Body of pancreas (tissue), 4 donors: ENCODE measurements at places on chromosomes 2 and 18. TPM values are rescaled to one million over a fixed set of nuclear protein-coding genes. Genes with fewer than 3 reads are reported as not detected.
A peak's percentile ranks its signal among the peaks of the same experiment; 100 is the strongest.

TCF23 gene
- total RNA-seq = under 0.01 TPM

DBI gene
- 62.8 TPM for total RNA-seq

SFTPB gene
- total RNA-seq = not detected

LOXL3 gene
- total RNA-seq = 3.1 TPM

DOK6 gene
- under 0.01 TPM for total RNA-seq

TUBA4A gene
- 17.8 TPM for total RNA-seq

GRCh38 chr2:218859988-218860831 lies 605 bp downstream of the WNT6 start:
- no peak for DNase-seq

- DNase-seq = no peak
These were observed 446.2 kb upstream of the FSHR start for GRCh38 chr2:49600524-49600923.

- DNase-seq = no peak
These were observed 41.5 kb downstream of the PMAIP1 start for GRCh38 chr18:59941331-59941730.

GRCh38 chr2:199850718-199851500 lies at the start of gene FTCDNL1:
Gene FTCDNL1 (minus strand): TSS chr2:199851192. CDS start chr2:199848962, 2,230 bp downstream.
- peak; percentile 72 for DNase-seq

- DNase-seq = no peak
These were observed 617.3 kb upstream of the REG3G start for GRCh38 chr2:78407960-78408794.

GRCh38 chr18:10169064-10169562 lies 255.3 kb downstream of the VAPA start:
- DNase-seq = no peak

DNA sequence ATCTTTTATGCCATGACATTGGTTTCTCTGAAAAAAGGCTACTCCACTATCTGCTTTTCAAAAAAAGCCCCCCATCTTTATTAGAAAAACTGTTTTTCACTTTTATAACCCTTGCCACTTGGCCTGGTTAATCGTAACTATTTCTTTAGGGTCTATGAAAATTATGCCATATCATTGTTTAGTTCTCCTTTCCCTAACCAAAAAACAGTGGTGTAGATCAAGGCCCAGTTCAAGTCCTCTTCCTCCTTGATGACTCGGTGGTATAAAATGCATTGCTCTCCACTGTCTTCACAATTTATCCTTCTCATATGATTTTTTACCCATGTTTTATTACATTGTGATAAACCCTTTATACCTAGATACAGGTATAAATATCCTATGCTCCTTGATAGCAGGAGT lies 205.5 kb downstream of the ZNF521 start:
- DNase-seq = no peak

GRCh38 chr18:79314838-79315388 lies 80.8 kb upstream of the NFATC1 start:
- no peak for DNase-seq

DNA sequence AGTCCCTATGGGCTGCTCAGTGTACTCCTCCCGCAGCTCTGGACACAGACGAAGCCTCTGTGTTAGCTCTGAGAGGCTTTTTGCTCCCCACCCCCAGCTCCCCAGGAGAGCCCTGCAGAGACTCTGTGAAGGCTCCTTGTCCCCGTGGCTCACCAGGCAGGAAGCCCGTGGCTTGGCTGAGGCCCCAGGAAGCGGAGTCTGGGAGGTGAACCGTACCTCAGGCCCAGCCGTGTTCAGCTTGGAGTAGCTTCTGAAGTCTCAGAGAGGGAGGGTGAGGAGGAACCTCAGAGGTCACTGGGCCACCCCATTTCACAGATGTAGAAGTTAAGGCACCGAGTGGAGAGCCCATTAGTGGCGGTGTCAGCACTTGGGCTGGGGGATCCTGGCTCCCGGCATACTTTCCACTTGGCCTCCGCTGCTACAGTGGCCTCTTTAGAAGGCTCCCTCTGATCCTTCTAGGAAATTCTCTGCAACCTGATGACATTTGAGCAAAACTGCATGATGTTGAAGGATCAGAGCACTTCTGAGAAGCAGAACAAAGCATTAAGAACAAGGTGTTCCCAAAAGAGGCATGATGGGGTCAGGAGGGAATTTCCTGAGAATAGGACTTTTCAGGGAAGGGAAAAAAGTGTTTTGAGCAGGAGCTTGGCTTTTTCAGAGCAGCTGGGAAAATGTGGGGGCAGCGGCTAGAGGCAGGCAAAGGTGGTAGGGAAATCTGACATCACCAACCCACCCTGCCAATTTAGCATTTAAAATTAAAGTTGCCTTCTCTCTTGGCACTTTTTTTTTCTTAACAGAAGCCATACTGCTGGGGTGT lies 79.1 kb downstream of the MCFD2 start:
- peak; percentile 29 for DNase-seq

DNA sequence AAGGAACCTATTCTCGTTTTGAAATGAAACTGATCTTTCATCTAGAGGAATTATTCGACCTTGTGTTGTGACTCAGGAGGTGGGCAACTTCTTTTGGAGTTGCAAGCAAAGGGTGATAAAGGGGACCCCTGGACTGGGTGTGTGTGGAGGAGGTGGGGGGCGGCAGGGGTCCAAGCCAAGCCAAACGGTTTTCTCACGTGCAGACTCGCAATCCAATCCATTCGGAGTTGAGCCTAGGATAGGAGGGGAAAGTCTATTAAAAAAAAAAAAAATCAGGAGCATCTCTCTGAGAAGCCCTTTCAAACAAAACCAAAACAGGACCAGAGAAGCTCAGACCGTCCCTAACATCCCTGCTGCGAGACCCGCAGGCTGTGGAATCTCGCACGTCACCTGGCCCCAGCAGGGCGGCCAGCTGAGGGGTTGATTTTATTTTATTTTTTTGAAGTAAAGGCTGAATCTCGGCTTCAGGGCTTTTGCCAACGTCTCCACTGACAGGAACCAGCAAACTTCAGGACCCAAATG lies 3.7 kb upstream of the ZEB2 start:
- no peak for DNase-seq

- no peak for DNase-seq
These were observed 27.3 kb downstream of the CDC42EP3 start for GRCh38 chr2:37644191-37644590.

- no peak for DNase-seq
These were observed 61.2 kb downstream of the CTNNA2 start for GRCh38 chr2:79573895-79574674.
